ENCODE measurements at places on chromosomes 7 and 10.
A peak's percentile ranks its signal among the peaks of the same experiment; 100 is the strongest.

- no peak for DNase-seq
These were observed 66.3 kb upstream of the LRGUK start for GRCh38 chr7:134060874-134061273.

DNA sequence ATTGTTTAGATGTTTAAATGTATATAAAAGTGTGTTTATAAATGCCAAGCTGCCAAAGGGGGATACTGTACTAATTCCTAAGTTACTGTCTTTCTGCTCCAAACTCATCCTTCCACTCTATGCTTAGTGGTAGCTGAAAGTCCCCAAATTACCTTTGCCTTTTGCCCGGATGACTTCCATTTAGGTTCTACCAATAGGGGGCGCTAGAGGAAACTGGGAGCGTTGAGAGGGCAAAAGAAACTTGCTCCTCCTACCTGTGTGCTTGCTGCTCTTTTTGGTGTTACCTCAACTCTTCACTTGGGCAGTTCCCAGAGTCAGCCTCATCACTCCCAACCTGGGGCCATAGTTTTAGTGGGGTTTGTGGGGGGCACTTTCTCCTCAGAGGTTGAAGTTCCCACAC, 5.9 kb upstream of the OR2A25 start:
- no peak for DNase-seq

DNA sequence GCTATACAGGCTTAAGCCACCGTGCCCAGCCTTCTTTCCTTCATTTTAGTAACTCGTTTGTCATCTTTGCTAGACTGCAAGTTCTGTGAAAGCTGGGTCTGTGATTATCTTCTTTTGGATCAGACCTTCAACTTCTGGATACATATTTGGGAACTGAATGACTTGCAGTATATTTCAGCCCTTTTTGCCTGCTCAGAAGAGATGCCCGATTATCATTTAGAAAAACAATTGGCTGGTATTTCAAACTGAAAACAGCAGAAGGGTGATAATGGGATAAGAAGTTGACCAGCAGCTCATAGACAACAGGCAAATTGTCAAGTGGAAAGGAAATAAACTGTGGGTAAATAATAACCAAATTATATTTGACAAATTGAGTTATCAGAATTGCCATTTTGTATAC, 14.6 kb downstream of the RSBN1L start:
- DNase-seq: no peak

DNA sequence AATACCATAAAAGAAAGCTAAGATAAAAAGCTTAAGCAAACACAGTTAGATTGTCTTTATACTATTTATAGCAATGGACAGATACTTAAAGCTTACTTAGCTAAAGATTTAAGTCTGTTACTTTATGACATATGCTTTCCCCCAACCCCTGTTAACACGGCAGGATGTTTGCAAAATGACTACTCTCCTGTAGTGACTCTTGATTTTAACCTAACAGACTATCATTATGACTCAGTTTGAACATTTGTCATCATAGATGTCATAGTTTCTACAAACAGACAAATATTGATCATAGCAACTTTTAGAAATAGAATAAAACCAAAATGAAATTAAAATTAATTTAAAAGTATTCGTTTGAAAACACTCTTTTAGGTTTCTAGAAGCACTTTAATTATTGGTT, 7.8 kb upstream of the COMMD3 start:
- no peak for DNase-seq

- no peak for DNase-seq
These were observed 168.8 kb downstream of the TCERG1L start for GRCh38 chr10:131142517-131143380.

DNA sequence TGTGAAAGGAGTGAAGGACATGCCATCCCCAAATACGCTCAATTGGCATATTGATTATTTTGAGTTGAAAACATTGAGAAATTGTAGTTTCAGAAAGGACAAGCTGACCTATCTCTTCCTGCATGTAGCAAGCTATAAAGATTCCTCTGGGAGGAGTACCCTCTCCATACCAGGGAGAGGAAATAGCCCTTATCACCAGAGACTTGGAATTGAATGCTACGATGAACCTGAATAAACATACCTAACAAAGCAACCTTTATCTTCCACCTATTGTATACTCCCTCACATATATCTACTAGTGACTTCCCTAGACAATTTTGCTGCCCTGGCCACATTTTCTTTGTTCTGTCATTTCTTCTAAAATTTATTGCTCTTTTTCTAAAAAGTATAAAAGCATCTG, 150.2 kb upstream of the EEPD1 start:
- no peak for DNase-seq

GRCh38 chr10:12214763-12215218, 18.8 kb downstream of the CDC123 start:
- peak; percentile 20 for DNase-seq

DNA sequence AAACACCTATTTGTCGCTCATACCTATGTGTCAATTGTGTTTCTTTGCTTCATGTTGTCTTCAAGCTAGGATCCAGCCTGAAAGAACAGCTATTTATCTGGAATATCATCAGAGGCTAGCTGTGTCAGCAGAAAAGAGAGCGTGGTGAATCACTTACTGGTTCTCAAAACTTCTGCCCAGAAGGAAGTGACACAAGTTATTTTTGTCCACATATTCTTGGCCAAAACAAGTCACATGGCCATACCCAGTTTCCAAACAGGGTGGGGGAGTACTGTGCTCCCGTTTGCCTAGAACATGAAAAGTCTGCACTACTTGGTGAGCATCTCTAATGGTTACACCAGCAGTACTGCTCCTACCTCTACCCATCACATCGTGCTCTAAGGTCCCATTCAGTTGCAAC, 160.9 kb upstream of the CSTF2T start:
- no peak for DNase-seq

DNA sequence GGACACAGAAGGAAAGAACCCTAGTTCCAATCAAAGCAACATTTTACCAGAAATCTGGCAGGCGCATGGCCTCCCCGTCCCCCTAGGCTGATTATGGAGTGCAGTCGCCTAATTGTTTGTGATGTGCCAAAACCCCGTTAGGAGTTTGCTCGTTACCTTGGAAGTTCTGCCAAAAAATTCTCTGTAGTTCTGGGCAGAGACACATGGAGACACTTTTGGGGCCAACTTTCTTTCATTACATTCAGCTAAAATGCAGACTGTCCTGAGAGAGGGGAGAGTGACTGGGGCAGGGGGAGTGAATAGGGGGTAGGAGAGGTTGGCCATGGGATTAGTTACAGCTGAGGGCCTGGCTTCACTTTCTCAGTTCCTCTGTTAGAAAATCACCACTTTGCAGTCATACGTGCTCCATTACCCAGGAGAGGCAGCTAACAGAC, 158.0 kb upstream of the NPVF start:
- no peak for DNase-seq

DNA sequence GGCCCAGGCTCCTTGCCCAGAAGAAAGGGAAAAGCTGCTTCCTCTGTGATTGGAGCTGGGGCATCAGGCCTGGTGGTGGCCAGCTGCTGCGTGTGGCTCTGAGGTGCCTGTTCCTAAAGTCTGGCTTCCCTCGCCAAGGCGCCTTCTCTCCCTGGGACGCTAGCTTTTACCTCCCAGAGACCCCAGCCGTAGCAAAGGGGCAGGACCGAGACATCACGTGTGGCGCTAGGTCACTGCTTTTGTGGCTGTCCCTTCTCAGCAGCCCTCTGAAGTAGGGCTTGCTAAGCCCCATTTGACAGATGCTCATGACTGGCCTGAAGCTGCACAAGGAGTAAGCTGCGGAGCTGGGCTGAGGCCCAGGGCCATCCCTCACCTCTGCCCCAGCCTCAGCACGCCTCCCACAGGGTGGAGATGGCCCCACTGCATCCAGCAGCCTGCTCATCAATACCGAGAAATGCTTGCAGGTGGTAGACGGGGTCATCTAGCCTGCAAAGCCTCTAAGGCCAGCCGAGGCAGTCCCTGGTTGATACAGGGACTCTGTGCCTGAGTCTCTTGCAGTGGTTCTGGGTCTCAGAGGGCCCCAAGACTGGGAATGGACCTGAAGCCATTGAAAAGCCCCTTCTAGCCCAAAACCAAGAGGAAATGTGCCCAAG, 171.2 kb downstream of the LCOR start:
- no peak for DNase-seq

GRCh38 chr10:31083765-31084184, 52.1 kb upstream of the ZNF438 start:
- DNase-seq: peak; percentile 78

DNA sequence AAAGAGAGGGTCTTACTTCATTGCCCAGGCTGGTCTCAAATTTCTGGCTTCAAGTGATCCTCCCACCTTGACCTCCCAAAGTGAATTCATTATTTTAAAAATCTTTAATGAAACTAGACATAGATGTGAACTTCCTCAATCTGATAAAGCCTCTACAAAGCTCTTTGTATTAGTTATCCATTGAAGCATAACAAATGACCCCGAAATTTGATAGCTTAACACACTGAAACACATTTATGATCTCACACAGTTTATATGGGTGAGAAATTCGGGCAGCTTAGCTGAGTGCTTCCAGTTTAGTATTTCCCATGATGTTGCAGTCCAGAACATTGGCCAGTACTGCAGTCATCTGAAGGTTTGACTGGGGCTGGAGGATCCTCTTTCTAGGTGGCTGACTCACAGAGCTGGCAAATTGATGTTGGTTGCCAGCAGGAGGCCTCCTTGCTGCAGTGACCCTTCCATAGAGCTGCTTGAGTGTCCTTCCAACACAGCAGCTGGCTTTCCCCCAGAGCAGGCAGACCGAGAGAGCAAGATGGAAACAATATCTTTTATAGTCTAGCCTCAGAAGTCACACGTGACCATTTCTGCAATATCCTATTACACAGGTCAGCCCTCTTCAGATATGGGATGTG, 16.6 kb upstream of the WNT8B start:
- DNase-seq: peak; percentile 53

- no peak for DNase-seq
These were observed 11.3 kb upstream of the ESYT2 start for GRCh38 chr7:158840604-158841003.

DNA sequence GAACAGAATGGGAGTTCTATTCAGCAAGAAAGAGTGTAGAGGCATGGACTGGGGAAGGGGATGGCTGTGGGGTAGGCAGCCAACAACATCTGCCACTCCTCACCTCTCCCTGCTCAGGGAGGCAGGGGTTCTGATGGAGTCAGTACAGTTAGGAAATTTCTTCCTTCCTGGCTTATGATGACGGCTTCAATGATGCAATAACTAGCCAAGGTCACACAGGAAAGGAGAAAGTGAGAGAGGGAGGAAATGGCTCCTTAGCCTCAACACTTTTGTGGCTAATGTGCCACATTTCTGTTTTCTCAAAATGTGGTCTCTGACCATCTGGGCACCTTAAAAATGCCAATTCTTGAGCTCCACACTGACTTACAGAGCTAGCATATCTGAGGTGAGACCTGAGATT, 79.3 kb upstream of the PDZD8 start:
- no peak for DNase-seq

- peak; percentile 79 for DNase-seq
These were observed 28.2 kb downstream of the COL26A1 start for GRCh38 chr7:101390901-101391301.

DNA sequence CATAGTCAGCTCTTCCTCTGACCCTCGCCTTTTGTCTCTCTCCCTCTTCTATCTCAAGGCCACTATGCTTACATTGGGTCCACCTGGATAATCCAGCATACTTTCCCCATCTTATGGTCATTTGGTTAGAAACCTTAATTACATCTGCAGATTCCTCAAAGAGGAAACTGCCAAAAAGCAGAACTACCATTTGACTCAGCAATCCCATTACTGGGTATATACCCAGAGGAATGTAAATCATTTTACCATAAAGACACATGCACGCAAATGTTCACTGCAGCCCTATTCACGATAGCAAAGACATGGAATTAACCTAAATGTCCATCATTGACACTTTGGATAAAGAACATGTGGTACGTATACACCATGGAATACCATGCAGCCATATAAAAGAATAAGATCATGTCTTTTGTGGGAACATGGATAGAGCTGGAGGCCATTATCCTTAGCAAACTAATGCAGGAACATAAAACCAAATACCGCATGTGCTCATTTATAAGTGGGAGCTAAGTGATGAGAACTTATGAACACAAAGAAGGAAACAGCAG, 114.8 kb upstream of the NPY start:
- no peak for DNase-seq

DNA sequence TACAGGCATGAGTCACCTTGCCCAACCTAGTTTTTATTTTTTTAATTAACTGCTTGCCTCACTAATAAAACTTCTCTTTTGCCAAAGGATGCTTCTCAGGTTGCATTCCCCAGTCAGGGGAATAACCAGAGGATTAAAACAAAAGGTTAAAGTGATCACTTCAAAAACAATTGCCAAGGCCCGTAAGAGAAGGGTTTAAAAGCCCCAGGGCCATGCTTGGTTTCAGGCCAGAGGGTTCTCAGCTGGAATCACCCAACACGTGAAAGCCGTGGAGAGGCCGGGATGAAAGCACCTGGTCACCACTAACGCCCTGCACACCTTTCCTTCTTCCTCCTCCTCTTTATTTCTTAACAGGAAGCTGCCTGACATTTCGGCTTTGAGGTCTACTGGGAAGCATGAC, 587.5 kb downstream of the PTPRN2 start:
- DNase-seq: peak; percentile 64

- DNase-seq: peak; percentile 46
These were observed 27.1 kb downstream of the OGDH start for GRCh38 chr7:44633254-44634186.

DNA sequence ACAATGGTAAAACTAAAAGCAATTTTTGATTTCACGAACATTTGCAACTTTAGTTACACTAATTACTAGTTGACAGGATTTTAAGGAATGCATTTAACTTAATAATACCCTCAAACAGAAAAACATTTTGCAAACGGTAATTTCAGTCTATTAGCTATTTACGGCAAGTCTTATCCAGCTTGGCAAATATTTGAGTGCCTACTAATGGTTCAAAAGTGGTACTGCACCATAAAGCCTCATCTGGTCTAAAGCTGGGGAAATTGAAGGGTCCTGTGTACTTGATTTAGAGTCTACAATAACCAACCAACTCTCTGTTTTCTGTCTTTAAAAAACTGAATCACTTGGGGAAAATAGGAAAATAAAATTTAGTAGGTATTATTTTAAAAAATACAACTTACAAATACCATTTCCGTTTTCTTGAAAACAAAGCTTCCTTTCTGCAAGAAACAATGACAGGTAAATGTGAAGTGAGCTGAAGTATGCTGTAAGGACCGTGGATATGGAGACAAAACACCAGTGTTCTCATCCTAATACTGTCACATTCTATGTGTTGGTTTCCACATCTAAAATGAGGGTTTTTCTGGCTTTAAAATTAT, 142.3 kb downstream of the VPS50 start:
- peak; percentile 63 for DNase-seq

- DNase-seq: no peak
These were observed 328.6 kb downstream of the SUGCT start for GRCh38 chr7:40463446-40463845.

- peak; percentile 42 for DNase-seq
These were observed 64.4 kb upstream of the AHR start for GRCh38 chr7:17234030-17234397.

- DNase-seq: peak; percentile 71
These were observed 498 bp upstream of the ST7 start for GRCh38 chr7:116952635-116953371.

DNA sequence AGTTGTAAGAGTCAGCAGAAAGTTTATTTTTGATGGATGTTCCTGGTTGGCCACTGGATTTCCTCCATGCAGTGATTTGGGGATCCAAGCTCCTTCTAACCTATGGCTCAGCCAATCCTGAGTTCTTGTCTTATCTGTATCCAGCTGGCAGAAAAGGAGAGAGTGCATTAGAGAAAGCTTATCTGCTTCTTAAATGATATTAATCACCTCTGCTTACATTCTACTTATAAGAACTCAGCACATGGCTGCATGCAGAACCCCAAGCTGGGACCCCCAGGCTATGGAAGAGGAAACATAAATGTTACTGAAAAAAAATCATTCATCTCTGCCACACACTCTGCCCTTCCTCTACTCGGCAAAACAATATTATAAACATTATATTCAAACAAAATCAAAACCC, 739.8 kb upstream of the AUTS2 start:
- DNase-seq: no peak
